Central memory CD4-positive, alpha-beta T cell (primary cell): ENCODE measurements at places on chromosomes 1 and 21.
A peak's percentile ranks its signal among the peaks of the same experiment; 100 is the strongest.

DNA sequence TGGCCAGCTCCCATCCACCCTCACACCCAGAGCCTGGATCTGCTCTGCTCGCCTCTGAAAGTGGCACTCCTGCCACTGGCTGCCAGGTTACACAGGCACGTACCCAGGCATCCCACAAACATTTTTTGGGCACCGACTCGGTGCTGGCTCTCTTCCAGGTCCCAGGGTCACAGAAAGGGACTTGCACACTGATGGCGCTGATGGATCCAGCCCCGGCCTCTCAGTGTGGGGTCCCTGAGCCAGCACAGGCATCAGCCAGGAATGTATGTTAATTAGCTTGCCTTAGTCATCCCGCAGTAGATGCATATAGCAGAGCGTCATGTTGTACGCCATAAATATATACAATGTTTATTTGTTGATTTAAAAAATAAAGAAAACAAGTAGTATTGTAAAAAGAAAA, 537.2 kb downstream of the NPHP4 start:
- no peak for DNase-seq

GRCh38 chr1:161330346-161330745, 16.2 kb downstream of the SDHC start:
- DNase-seq = no peak

- peak; percentile 67 for DNase-seq
Measured at GRCh38 chr1:84077476-84078107, 66.5 kb upstream of the PRKACB start.

DNA sequence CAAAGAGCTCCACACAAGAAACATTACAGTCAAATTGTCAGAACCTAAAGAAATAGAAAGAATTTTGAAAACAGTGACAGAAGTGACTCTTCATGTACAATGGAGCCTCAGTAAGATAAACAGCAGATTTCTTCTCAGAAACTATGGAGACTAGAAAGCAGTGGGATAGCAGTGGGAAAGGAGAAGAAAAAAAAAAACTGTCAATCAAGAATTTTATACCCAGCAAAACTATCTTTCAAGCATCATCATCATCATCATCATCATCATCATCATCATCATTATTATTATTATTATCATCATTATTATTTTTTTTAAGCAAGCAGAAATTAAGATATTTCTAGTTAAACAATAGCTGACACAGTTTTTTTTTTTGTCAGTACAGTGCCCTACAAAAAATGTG, 24.2 kb downstream of the CEP170 start:
- DNase-seq = no peak

DNA sequence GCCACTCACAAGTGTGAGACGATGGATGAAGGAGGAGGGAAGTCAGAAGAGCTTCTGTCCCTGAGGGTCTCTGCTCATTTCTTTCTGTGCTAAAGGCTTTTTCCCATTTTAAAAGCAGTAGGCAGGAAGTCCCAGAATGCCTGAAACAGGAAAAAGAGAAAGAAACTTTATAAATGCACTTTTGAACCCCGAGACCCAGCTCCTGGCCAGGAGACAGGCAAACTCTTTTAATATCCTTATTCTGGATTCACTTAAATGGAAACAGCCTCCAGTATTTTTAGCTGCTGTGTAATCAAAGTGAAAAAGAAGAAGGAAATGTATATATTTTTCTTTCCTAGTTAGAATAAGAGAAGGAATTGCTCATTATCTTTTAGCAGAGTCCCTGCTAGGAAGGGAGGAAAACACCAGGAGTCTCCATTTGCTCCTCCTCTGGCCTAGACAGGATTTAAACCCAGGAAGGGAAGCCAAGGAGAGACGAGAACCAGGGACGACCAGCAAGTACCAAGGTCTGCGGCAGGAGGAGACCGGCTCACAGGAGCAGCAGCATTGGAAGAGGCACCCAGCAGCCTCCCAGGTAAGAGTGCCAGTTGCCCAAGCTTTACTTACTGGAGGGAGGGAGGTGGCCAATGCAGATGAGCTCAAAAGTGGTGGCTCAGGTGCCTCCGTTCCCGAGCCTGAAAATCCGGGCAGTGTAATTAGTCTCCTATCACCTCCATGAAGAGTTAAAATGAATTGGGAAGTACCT, at the start of gene TNN:
Gene TNN, plus strand, starts transcription at position 472 of the 745 bp plus-strand sequence. CDS start 9,586 bp downstream, outside the sequence.
- no peak for DNase-seq

- DNase-seq = no peak
Measured at GRCh38 chr1:109091078-109091838, 694 bp downstream of the TMEM167B start.

- DNase-seq = no peak
Measured at GRCh38 chr1:87979079-87979478, 650.4 kb downstream of the LMO4 start.

DNA sequence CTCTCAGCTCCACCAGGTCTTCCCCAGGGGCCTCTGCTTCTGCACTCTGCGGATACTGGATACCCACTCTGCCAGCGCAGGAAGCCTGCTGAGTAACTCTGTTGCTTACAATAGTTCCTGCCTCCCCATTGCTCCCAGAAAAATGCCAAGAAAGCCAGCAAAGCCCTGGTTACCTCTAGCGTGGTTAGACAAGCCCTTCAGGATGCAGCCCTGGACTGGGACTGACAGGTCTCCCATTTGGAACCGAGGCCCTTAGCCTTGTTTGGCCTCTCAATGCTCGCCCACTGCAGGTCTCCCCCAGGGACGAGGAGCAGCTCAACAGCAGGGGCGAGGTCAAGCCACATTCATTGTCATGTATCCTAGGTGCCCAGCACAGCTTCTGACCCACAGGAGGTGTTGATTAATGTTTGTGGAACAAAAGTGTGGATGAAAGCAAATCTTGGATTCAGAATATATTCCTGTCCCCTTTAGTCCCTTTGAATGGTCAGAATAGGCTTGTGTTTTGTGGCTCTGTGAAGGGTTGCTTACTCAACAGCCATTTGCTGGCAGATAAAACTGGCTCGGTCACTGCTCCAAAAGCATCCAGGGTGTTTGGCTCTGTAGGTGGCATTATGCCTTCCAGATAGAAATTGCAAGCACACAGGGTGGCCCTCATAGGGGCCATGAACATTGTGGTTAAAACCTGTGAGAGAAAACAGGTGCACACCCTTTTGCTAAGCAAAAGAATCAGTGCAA, 58.9 kb downstream of the C1orf198 start:
- no peak for DNase-seq

GRCh38 chr1:156284112-156284511, at the start of gene TMEM79:
TMEM79 (plus strand) TSS chr1:156284325; CDS start chr1:156285227, 902 bp downstream.
- no peak for DNase-seq

- DNase-seq = peak; percentile 95
Measured at GRCh38 chr1:161045736-161046604, at the start of gene USF1. USF1 (minus strand) TSS chr1:161045977; CDS start chr1:161043275, 2,702 bp downstream.

GRCh38 chr1:226402739-226403165, 5.1 kb downstream of the PARP1 start:
- DNase-seq = no peak

- no peak for DNase-seq
Measured at GRCh38 chr1:114218361-114219171, 64.9 kb upstream of the SYT6 start.

DNA sequence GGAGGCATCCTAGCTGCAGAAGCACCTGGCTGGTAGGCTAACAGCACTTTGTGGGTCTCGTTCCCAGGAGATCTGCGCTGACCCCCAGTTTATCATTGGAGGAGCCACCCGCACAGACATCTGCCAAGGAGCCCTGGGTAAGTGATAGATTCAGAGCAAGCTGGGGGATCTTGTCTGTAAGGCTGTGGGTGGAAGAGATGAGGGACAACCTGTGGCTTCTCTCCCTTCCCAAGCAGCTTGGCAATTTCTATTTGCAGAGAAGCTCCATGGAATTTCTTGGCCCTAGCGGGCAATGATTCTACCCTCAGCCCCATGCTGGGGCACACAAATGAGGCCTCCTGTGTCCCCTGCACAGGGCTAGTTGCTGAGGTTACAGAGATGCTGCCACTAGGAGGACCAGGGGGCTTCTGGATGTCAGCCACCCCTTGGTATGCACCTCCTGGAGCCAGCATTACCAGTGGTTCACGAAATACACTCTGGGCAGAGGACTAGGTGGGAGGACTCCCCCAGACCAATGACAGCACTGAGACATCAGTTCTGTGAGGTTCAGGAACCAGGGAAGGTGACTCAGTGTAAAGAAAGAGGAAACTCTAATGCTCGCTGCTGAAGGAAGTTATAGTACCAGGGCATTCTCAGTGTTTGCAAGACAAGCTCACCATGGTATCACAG, 5.5 kb downstream of the CAPN2 start:
- DNase-seq = no peak

- no peak for DNase-seq
Measured at GRCh38 chr1:36594023-36594422, 111.3 kb upstream of the CSF3R start.

DNA sequence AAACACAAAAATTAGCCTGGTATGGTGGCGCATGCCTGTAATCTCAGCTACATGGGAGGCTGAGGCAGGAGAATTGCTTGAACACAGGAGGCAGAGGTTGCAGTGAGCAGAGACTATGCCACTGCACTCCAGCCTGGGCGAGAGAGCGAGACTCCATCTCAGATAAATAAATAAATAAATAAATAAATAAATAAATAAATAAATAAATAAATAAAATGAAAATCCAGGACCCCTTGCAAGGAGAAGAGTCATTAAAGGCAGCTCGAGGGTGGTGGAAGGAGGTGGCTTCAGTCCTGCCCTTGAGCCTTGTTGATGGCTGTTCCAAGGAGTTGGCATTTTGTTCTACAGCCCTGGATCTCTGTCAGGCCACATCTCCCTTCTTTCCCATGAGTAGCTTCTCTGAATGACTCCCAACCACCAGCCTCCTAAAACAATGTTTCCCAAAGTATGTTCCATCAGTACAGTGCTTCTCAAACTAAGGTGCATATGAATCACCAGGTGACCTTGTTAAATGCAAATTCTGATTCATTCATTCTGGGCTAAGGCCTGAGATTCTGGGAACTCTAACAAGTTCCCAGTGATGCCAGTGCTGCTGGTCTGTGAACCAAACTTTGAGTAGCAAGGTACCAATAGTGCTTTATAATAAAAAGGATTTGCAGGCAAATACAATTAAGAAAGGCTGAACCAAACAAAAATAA, 99.0 kb downstream of the KCNN3 start:
- DNase-seq = no peak

- DNase-seq = no peak
Measured at GRCh38 chr1:19070891-19071621, 114.6 kb upstream of the IFFO2 start.

- no peak for DNase-seq
Measured at GRCh38 chr1:102163799-102164198, 167.1 kb upstream of the OLFM3 start.

GRCh38 chr1:203186446-203187303, at the start of gene CHI3L1:
CHI3L1 (minus strand) TSS chr1:203186704; CDS start chr1:203186623, 81 bp downstream.
- no peak for DNase-seq

- DNase-seq = no peak
Measured at GRCh38 chr21:17269760-17270159, 243.1 kb upstream of the CXADR start.

GRCh38 chr1:75602486-75602885, 8.4 kb downstream of the SLC44A5 start:
- no peak for DNase-seq

DNA sequence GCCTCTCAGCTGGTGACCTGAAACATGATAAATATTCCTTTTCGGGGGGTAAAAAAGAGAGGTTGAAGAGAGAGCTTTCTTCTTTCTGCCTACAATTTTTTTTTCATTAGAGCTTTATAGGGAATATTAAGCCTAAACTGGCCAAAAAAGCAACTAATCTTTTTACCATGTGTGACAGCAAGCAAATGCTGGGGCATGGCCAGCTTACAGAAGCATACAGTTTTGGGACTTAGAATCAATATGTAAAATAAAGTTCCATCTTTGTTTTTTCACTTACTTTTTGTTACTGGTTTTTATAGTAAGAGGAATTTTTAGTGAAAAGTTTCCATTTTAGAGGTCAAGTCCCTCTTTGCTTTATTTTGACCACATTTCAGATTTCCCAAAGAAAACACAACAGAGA, 301.2 kb upstream of the DEPDC1 start:
- no peak for DNase-seq

- DNase-seq = no peak
Measured at GRCh38 chr1:48493041-48493440, 21.0 kb upstream of the SPATA6 start.

- peak; percentile 86 for DNase-seq
Measured at GRCh38 chr1:53326088-53326597, 1.7 kb downstream of the LRP8 start.

- no peak for DNase-seq
Measured at GRCh38 chr1:247060771-247061170, 17.8 kb downstream of the ZNF670 start.

GRCh38 chr1:29090937-29091618, 32.6 kb downstream of the TMEM200B start:
- DNase-seq = no peak

- DNase-seq = no peak
Measured at GRCh38 chr1:151807766-151808165, 2.5 kb upstream of the LINGO4 start.

GRCh38 chr1:30783256-30783915, 25.8 kb upstream of the LAPTM5 start:
- DNase-seq = no peak

DNA sequence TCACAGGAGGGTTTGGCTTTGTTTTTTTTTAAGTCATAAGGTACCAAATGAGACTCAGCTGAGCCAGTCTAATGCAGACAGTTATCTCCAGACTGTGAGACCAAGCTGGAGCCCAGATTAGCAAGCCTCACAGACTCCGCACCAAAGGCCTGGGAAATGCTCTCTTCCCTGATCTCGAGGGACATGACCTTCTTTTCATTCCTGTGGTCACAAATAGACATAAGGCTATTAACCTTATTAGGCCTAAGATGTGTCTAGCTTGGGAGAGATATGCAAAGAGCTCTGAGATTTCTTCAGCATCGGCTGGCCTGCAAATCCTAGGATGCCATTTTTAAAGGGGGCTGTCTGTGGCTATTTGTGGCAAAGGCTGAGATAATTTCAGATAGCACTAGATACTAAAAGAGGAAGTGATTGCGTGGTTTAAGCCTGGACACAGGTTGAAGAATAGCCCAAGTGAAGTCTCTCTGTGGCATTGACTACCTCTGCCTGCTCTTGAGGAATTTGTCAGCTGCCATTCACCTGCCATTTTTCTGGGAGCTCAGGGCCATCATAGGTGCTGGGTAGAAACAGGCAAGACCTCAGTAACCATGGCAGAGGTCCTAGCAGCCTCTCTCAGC, 301.3 kb downstream of the SIPA1L2 start:
- DNase-seq = no peak

GRCh38 chr1:170685166-170685565, 21.2 kb downstream of the PRRX1 start:
- no peak for DNase-seq

- DNase-seq = no peak
Measured at GRCh38 chr21:18476639-18477038, 73.1 kb upstream of the TMPRSS15 start.

- no peak for DNase-seq
Measured at GRCh38 chr1:218930000-218930399, 243.7 kb upstream of the LYPLAL1 start.

- DNase-seq = no peak
Measured at GRCh38 chr1:180540697-180541594, 17.8 kb upstream of the OVAAL start.

- no peak for DNase-seq
Measured at GRCh38 chr1:12540580-12541273, 77.3 kb downstream of the DHRS3 start.

DNA sequence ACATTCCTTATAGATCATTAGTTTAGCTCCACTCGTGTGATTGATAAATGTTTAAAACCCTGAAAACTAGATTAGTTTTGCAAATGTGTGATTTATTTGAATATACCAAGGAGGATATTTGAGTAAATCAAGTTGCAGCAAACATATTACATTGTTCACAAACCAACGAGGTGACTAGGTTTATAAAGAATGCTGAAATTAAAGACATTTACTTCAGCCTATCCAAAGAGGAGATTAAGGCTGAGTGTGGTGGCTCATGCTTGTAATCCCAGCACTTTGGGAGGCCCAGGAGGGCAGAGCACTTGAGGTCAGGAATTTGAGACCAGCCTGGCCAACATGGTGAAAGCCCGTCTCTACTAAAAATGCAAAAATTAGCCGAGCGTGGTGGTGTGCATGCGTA, 34.1 kb downstream of the VTCN1 start:
- no peak for DNase-seq
